CD4-positive, alpha-beta T cell treated with Interleukin-4 for 1 hour (primary cell): ENCODE measurements at places on chromosomes 5 and 9.

DNA sequence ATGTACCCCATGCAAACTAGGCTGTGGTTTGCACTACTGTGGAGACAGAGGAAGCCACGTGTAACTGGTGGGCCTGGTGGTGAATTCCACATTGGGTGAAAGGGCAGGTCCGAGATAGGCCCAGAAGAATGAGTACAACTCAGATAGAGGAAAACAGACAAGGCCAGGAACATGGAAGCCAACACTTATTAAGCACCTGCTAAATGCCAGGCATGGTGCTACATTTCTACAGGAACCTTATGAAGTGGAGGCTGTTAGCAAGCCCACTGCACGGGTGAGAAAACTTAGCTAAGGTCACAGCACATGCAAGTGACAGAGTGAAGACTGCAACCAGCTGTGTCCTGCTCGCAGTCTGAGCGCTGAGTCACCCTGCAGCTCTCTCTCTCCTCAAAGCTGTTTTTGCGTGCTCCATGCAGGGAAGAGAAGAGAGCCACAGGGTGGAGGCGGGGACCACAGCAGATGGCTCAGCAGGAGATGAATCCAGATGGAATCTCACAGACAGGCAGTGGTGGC is 65.5 kb upstream of the SPTLC1 start:
- no peak for DNase-seq

DNA sequence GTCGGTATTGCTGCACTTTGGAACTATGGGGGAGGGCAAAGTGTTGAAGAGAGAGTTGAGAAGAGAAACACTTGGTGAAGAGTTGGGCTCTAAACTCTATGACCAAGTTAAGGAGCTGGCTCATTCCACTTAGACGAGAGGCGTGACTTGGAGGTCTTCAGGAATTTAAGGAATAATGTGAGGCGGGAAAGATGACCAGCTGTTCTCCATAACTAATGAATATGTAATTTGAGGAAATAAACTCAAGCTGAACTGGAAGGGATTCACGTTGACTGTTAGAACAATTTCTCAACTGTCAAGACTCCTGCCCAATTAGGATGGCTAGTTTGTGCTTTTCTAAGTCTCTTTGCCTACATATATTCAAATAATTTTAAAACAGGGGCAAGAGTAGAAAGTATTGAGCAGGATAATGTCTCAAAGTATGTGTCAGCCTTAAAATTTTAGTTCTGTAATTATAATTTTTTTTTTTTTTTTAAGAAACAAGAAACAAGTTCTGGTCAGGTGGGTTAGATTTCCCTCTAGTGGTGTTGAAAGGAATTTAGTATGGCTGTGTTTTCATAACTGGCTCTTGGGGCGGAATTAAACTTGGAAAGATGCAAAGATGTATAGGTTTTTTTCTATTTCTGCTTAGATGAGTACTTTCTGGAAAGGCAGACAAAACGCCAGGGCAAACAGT is 33.4 kb downstream of the TMEM252 start:
- no peak for DNase-seq

DNA sequence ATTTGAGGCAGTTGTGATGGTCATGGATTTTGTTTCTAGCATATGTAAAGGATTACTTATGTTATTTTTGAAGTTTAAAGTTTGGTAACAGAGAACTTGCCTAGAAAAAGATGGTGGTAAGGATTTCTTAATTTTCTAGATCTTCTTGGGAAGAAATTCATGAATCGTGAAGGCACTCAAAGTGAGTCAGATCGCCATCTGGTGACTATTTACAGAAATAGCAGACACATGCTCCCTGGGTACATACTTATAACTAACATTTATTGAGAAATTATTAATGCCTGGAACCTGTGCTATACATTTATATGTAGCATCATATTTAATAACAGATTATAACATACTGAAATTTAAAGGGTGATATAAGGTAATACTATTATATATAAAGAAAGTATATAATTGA is 299.7 kb downstream of the IZUMO3 start:
- DNase-seq: no peak

- no peak for DNase-seq
These were observed 5.1 kb downstream of the PAIP1 start for GRCh38 chr5:43551731-43552130.

- no peak for DNase-seq
These were observed 511.7 kb upstream of the KLF4 start for GRCh38 chr9:108001237-108001636.

DNA sequence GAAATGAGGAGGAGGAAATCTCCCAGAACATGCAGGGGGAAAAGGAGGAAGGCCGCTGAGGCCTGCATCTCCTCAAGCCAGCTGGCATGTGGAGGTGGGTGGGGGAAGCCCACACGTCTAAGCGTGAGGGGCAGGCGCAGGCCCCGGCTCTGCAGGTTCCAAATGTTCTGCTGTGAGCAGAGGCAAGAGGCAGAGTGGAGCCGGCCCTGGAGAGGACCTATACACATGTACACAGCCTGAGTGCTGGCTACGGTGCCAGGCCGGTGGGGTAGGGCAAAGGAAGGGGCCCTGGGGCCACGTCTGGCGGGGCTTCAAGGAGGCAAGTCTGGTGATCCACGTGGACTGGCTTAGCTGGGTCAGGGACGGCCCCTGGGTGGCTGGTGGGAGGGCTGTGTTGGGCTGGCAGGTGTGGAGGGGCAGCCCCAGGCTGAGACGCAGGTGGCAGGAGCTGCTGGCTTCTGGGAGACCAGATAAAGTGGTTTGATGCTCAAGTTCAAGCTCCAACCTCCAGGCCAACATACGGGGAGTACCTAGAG is 26.4 kb downstream of the LPCAT1 start:
- DNase-seq: no peak

DNA sequence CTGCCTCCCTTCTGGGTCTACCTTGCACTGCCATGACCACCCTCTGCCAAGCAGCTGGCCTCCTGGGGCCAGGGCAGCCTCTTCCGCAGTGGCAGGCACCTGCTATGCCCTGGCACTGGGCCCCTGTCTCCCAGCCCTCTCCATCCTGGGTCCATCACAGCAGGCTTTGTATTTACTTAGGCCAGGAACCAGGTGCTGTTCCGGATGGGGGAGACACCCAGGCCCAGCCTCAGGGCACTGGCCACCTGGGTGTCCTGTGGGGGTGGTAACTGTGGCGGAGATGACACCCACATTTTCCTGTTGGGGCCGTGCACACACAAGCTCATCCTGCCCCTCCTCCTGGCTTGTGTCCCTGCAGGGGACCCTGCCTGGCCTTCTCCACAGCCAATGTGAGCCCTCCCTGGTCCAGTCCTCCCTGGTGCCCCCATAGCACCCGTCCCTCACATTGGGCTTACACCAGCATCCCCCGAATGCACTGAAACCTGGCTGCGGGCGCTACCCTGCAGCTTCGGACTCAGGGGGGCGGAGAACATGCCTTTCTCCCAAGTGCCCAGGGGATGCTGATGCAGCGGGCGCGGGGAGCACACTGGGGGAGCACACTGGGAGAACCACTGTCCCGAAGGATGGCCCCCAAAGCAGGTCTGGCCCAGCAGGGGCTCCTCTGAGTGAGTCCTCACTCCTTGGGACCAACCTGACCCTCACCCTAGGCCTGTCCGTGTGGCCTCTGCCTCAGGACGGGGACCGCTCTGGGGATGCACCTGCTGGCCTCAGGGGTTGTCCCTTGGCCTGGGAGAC is 17.9 kb downstream of the FAM163B start:
- no peak for DNase-seq

- no peak for DNase-seq
These were observed 39.1 kb upstream of the NOTCH1 start for GRCh38 chr9:136584934-136585333.

GRCh38 chr9:23587433-23587832 is 238.6 kb downstream of the ELAVL2 start:
- DNase-seq: no peak

DNA sequence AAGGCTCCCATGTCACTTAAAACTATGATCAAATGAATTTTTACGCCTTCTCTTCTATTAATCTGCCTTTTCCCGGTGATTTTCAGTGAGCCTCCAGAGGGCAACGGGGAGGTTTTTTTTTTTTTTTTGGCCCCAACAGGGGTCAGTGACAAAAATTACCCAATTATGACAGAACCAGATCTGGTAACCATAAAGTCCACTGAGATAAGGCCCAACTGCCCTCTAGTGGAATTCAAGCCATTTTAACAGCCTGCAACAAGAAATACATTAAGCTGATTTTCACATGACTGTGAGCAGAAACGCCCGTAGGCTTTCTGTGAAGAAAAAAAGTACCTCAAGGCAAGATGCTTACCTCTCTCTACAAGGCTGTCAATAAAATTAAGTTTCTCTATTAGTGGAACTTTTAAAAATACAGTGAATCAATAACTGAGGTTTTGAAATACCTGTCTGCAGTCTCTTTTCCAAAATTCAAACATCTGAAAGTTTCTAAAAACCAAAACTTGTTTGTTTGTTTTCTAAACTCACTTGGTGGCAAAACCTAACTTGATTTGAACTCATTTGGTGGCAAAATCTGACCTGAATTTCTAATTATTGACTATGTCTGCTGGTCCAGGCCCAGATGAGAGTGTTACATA is 49.7 kb upstream of the FST start:
- DNase-seq: no peak

- DNase-seq: no peak
These were observed 103.5 kb upstream of the SIMC1 start for GRCh38 chr5:176134529-176135223.

DNA sequence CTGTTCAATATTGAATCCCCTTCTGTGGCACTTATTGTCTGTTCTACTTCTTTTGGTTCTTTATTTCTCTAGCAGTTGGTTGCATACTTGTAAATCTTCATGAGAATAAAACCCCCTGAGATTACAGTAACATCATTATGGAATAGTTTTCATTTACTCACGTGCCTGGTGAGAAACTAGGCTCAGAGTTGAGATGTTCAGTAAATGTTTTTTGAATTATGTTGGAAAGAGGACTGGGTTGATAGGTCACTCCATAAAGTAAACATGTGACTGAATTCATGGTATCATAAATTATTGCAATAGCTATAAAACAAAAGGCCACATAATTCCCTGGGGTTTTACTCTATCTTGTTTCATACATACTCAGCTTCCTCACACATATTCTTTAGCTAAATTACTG is 174.2 kb upstream of the C9orf72 start:
- DNase-seq: no peak

DNA sequence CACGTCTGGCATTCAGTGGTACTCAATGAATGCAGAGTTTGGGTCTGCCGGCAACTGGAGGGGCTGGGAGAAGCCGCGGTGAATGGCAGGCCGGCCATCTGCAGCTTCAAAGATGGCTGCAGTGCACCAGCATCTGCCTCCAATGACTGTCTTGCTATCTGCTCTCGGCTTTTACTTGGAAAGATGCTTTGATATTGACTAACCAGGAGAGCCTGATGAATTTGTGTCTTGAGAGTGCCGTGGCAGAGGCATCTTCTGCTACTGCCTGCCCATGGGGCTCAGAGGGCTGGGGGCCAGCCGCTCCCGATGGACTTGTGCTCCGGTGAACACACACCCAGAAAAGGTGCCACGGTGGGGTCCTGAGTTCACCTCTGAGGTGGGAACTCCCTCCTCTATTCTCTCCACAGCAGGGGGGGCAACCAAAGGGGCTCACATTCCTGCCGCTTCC is 164.5 kb downstream of the COL23A1 start:
- no peak for DNase-seq

GRCh38 chr9:96020300-96020791 is 144.9 kb downstream of the ERCC6L2 start:
- DNase-seq: no peak

DNA sequence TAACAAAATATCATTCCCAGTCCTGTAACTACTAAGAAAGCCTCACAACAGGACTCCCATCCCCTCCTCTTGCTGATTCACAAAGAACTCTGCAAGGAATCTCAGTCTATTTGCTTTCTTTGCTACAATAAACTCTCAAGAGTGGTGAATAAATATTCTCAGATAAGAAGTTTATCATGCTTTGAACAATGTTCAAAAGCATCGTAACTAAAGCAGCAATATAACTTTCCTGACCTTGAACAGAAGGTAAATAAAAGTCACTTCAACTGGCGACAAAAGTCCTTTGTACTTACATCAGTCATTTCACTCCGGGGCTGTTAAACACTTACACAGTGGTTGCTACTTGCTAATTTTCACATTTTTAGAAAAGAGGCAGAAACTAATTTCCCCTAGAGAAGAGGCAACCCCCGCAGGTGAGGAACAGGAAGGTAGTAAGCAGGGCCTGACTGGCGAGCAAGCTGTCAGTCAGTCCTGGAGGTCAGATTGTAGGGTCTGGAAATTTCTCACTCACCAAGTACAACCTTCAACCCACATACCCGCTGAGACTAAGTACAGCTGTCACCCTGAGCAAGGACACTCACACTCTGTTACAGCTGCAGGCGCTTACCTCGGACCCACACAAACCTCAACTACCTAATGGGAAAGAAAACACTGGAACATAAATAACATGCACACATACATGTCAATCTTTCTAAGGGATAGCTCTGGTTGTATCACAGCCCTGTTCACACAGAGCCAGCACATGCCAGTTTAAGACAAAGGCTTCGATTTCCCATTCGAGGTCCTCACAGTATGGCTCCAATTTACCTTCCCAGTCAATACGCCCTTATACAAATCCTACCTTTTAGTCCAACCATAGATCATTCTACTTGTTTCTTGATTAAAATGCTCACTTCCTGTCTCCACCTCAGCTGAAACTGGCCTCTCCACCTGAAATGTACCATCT is 104.6 kb upstream of the RETREG1 start:
- no peak for DNase-seq

DNA sequence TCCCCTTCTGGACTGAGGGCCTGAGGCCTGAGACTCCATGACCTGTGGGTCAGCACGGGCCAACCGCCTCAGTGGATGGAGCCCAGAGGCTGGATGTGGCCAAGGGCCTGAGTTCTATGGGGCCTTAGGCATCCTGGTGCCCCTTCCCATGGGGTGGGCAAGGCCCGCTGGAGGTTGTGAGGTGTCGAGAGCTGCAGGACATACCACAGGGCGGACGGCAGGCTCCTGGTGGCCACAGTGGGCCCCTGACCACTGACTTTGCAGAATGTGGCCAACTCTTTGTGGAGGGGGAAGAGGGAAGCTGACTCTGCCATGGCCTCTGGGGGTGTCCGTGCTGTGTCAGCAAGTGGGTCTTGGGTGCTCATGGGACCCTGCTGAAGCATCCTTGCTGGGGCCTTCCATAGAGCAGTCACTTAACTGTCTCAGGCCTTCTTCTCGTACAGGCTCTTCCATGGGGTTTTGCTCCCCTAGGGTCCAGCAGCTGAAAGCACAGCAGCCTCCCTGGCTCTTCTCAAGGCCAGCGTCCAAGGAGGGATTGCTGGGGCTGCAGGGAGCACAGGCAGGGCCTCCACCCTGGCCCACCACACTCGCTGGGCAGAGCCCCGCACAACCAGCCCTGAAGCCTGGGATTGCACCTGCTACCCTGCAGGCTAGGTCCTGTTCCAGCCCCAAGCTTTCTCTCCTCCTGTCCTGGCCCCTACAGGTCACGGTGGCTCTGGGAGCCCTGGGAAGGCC is 21.6 kb upstream of the SLC9A3 start:
- no peak for DNase-seq

DNA sequence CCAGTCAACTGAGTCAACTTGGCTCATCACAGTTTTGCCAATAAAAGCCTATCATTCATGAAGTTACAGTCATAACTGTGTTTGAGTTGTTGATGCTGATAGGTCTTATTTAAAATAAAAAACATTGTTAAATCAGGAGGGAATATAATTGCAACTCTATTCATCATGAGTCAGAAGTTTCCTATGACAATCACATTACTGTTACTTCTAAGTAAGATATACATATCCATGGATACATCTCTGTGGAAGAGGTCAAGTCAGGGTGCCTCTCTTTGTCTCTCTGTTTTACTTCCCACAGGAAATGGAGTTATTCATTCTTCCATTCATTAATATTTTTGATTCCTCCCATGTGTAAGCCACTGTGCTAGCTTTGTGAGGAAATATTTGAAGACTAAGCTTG is 2015.4 kb upstream of the WWC1 start:
- no peak for DNase-seq

- no peak for DNase-seq
These were observed 116.7 kb upstream of the SLIT3 start for GRCh38 chr5:169417676-169418075.
